ENCODE measurements at places on chromosomes 7 and 10.

- DNase-seq, result peak; percentile 56
These were observed 140.6 kb downstream of the NRP1 start for GRCh38 chr10:33193701-33194521.

DNA sequence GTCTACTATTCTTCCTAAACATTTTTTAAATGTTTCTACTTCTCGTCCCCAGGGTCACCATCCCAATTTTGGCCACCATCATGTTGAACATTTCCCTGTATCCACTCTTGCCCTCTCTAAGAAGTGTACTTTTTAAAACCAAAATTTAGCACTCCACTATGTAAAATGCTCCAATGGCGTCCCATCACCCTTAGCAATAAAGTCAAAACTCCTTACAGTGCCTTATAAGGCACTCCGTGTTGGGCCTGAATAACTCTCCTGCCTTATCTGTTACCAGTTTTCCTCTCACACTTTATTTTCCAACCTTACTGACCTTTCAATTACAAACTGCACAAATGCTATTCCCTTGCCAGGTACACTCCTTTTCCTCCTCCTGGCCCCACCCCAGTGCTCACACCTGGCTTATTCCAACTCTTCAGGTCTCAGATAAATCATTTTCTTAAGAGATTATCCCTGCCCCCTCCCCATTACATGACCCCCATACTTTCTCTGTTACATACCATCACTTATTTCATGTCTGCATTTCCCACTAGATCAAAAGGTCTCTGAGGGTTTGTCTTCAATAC, 1.3 kb downstream of the TMEM168 start:
- no peak for DNase-seq

- no peak for DNase-seq
These were observed 130.4 kb downstream of the JCAD start for GRCh38 chr10:29929006-29929405.

DNA sequence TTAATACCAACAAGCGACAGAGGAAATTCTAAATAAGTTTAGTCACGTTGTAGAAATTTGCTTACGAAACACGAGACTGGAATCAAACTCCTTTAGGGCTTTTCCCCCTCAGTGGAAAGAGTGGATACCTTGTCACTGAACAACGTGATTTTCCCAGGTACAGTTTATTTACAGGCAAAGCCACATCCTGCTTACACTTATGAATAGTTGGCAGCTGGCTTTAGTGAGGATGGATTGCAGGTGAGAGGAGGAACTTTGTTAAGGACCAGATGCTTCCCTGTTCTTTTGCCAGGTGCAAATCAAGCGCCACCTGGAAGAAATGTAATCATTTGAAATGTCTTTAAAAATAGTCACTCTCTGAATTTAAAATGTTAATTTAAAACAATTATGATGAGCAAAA, 282.4 kb downstream of the ADARB2 start:
- DNase-seq, result no peak

DNA sequence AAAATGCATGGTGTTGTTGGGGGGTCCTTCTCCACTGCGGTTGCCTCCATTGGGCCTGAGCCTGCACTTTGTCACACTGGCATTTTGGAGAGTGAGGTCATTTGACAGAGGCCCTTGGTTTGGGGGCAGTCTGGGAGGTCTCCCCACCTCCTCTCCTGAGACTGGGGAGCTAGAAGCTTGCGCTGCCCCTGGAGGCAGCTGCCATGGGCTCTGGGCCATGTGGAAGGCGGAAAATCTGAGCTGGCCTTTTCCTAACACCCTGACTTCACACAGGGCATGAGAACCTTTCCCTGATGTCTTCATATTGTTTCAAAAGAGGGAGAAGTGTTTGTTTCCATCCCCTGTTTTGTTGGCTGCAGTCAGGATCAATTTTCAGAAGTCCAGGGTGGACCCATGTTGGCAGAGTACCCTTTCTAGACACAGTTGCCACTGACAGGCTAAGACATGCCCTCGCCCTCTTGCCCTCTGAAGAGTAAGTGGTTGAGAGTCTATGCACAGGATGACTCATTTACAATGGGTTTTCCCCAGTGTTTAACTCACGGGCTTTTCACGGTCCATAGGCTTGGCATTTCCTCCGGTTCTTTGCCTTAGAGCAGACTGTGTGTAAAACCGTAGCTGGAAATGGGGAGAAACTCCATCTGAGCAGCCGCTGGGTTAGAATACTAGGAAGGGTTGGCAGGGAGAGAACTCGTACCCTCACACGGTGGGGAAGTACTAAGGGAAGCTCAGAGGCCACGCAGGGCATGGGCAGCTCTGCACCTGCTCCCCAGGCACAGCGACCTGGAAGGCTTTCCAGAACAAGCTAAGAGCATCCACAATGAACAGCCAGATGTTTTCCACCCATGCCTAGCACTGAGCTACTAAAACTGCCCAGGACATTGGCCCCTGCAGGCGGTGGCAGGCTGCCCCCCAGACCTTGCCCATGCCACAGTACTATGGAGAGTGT, 655.0 kb downstream of the SDK1 start:
- DNase-seq, result peak; percentile 60

DNA sequence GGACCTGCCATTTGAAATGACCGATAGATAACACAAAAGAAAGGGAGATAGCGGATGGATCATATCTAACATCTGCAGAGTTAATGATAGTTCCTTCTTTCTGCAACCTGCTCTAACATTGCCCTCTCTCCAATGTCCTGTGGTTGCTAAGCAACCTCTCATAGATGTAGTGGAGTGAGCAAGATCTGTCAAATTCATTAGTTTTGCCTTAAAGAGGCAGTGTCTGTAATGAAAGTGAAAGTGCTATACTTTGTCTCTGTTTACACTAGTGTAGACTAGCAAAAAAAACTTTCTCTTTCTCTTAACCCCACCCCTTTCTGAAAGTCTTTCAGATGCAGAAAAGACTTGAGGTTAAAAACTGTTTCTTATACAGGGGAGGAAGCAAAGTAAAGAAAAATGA, 1196.9 kb downstream of the SORCS3 start:
- peak; percentile 34 for DNase-seq

DNA sequence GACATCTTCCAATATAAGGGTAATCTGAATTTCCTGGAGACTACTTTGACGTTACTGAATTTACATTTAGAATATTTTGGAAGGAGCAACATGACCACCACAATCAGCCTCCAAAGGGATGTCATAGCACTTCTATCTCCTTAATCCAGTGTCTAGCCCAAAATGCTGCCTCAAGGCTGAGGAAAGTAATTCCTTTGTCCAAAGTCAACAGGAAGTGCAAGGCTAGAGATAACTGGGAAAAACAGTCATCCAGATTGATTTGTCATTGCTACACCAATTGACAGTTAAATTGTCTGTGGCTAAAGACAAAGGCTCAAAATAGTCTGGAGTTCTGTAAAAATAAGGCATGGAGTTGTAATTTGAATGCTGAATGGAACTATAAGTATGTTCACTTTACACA, 3.9 kb upstream of the TFPI2 start:
- DNase-seq, result no peak

DNA sequence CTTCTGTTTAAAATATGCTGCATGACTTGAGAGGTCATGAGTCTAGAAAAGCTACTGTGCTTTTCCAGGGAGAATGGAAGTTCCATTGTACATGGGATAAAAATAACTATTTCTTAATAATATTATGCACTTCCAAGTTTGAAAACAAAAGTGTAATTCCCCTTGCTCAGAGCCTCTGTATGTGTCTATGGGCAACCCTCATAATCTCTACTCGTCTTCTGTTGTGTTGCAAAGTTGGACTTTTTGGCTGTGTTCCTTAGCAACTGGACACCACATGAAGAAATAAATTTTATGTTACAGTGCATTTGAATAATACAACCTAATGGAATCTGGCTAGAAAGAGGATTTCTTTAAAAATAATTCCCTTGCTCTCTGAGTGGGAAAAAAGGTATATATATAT, 242.6 kb downstream of the TWIST1 start:
- no peak for DNase-seq

GRCh38 chr10:93299606-93300287, 182.4 kb downstream of the MYOF start:
- peak; percentile 50 for DNase-seq
